ENCODE measurements at places on chromosomes 5 and 9.

DNA sequence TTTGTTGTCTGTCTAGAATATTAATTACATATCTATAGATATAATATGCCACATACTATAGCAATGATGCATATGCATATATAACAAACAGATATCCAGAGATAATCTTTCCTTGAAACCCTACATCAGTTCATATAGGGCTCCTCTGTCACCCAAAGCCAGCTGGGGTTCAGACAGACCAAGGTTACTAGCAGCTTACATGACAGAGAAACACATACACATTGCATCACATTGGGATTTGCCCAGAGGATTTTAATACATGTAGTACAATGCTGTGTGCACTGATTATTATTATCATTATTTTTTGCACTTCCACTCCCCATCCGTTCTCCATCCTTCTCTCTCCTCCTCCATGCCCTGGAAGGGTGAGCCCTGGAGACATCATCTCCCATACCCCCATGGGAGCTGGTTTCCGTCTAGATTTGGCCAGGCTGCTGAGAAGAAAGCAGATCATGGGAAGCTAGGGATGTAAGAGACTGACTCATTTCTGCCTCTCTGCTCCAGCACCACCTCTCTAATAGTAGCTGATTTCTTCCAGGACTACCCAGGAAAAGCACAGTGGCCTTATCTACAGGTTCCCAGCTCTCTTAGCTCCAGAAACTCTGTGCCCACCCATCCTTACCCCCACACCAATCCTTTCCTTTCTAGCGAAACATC lies 23.3 kb downstream of the FST start:
- no peak for DNase-seq

DNA sequence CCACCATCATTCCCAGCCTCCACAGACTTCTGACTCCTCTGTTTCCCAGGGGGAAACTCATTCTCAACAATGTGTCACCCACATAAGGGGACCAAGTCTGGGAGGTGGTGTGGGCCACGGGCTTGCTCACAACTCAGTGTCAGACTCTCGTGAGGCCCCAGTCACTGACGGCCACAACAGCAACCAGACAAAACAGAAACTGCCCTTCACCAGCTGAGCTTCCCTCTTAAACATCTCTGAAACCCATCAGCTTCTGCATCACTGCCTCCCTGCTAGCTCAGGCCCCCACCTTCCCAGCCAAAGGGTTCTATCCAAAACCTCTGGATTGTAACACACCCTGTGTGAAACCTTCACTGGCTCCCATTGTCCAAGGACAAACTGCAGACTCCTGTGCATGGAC lies 273.4 kb downstream of the CDK5RAP2 start:
- DNase-seq: no peak

- no peak for DNase-seq
Observed at GRCh38 chr9:81690251-81690851, 1.0 kb upstream of the TLE1 start.

GRCh38 chr9:129887334-129888292 lies 52.4 kb downstream of the USP20 start:
- DNase-seq: peak; percentile 71

- no peak for DNase-seq
Observed at GRCh38 chr5:96880444-96881164, 4.3 kb downstream of the ERAP2 start.

DNA sequence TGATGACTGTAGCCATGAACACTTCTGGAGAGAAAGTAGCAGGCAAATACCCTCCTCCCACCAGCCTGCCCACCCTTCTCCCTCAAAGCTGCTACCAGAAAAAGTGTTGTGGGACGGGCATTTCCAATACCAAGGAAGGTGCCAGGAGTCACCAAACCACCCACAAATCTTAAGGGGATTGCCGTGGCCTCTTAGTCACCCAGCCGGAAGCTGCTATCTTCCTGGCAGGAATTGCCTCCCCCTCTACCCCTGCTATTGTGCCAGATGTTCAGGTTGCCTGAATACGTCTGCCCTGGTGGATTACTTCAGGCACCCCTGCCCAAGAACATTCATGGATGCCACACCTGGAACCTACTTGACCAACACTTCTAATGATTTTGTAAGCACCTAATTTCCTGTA lies 156.1 kb downstream of the TTC39B start:
- DNase-seq: no peak

GRCh38 chr5:80967500-80968181 lies 7.5 kb downstream of the RASGRF2 start:
- DNase-seq: no peak

DNA sequence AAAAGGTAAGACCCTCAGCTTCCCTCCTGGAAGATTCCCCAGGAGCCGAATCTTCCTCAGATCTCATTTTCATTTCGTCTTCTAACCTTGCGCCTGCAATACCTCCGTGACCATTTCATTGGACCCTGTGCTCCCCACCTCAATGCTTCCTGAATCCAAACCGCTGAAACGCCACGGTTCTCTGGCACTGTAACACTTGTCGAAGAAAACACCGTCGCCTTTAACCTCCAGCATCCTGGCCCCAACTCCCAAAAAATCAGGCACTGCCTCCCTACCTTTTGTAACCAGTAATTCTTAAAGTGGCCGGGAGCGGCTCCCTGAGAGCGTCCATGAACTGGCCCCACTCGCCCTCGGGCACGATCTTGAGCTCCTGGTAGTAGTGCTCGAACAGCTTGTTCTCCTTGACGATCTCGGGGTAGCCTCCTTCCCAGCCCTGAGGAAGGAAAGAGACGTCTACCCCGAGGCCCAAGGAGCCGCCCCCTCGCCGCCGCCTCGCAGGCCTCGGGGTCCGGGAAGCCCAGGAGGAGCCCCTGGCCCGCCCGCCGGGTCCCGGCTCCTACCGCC lies 438 bp downstream of the NSUN2 start:
- DNase-seq: no peak

GRCh38 chr5:136484808-136485325 lies 119.5 kb upstream of the TRPC7 start:
- no peak for DNase-seq

DNA sequence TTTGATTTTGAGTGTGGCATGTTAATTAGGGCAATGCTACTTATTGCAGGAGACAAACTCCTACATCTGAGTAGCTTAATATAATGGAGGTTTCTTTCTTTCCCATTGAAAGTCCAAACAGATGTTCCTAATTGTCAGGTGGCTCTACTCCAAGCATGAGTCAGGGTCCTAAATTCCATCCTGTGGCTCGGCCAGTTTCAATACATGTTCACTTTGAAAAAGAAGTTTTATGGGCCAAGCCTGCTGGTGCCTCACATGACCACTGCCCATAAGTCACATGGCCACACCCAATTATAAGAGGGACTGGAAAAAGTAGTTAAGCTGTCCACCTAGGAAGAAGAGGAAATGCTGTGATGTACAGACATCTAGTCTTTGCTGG lies 170.4 kb downstream of the ARRDC3 start:
- DNase-seq: no peak

GRCh38 chr9:20255052-20255451 lies 367.2 kb downstream of the MLLT3 start:
- DNase-seq: no peak

DNA sequence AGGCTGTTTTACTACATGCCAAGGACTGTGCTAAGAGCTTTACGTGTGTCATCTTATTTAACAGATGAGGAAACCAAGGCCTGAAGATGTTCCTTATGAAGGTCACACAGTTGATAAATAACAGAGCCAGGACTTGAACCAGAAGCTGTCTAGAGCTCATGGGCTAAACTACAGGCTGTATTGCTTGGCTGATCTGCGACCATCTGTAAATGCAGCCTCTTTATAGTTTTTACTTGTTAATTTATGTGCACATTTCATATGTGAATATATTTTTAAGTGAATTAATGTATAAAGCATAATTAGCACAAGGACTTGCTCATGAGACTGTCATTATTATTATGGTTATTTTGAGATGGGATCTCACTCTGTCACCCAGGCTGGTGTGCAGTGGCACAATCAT lies 19.3 kb upstream of the GNPDA1 start:
- DNase-seq: no peak

GRCh38 chr9:117887383-117887782 lies 183.2 kb downstream of the TLR4 start:
- no peak for DNase-seq

DNA sequence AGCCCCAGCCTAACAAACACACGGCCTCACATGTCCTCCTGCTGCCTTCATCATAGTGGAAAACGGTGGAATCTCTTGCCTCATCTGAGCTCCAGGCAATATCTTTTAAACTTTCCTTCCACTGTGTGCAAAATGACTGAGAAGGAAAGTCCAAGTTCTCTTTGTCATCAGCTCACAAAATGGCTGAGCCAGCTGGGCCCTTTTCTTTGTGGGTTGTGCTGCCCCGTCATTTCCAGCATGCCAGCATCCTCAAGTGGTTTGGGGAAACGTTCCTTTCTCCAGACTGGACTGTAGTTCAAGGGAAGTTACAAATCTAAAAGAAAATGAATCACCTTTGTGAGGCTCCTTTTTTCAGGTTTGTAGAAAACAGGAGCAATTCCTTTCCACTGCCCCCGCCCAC lies 171.1 kb upstream of the FSTL4 start:
- no peak for DNase-seq

- DNase-seq: no peak
Observed at GRCh38 chr5:15551113-15551504, 51.1 kb downstream of the FBXL7 start.

DNA sequence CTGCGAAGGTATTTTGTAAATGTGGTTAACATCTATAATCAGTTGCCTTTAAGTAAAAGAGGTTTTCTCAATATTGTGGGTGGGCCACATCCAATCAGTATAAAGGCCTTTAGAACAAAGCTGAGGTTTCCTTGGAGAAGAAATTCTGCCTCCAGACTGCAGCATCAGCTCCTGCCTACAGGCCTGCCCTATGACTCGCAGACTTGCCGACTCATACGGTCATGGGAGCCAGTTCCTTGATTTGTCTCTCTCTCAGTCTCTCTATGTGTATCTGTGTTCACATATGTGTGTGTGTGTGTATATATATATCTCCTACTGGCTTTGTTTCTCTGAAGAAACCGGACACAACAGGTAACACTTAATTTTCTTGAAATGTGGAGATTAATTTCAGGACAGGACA lies 45.3 kb downstream of the SLC36A1 start:
- DNase-seq: no peak

GRCh38 chr9:17597977-17598376 lies 19.1 kb downstream of the SH3GL2 start:
- no peak for DNase-seq

DNA sequence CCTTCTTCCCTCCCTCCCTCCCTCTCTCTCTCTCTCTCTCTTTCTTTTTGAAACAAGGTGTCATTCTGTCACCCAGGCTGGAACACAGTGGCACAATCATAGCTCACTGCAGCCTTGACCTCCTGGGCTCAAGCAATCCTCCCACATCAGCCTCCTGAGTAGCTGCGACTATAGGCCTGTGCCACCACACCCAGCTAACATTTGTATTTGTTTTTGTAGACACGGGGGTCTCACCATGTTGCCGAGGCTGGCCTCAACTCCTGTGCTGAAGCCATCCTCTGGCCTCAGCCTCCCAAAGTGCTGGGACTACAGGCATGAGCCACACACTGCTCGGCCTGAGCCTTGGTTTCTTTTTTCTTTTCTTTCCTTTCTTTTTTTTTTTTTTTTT lies 45.8 kb downstream of the PLPP7 start:
- DNase-seq: no peak

DNA sequence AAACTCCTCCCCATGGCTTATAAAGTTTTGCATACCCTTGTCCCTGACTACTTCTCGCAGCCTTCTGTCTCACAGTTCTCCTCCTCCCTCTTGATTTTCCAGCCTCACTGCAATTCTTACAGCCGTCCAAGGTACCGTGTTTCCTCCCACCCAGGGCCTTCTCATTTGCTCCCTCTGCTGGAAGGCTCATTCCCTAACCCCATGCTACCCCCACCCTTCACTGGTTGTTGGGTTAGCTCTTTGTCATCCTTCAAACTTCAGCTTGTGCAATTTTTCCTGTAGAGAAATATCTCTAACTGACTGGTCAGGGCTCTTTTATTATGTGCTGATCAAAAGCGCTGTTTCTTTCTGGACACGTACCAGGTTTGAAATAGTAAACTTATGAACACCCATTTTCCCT lies 329.2 kb downstream of the EBF1 start:
- DNase-seq: no peak

DNA sequence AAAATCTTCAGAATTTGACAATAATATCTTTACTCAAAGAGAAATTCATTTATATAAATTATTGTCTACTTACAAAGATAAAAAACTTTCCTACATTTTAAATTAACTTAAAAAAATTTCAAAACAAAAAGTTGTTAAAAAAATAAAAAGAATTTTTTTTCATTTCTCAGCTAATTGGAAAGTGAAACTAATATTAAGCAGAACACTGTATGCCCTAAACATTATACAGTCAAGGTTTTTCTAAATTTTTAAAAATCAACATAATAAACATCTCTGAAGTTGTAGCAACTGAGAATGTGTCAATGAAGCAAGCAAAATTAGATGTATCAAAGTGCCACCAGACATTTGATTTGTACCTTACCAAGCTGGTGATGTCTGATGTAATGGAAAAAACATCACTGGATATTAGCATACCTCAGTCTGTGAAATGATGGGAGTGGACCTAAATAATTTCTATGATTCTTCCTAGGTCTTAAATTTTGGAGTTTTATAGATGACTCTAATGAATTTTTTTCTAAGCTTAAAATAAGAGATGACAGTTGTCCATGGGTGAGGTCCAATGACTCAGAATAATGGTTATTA lies 290.1 kb downstream of the ADAMTS6 start:
- DNase-seq: no peak

DNA sequence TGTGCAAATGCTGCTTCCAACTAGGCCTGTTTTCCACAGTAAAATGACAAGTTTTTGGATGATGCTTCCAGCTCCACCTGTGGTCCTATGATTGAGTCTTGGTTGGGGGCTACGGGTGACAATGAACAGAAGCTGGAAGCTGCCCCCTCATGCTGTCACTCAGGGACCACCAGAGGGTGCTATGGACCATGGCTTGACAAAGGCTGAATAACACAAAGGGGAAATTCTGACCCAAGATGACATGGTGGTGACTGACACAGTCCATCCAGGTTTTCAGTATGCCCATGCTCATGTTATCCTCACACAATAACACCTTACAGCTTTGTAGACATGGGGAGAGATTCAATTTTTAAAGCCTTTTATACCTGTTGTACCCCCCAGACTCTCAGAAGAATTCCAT lies 23.9 kb upstream of the SAP30L start:
- DNase-seq: no peak

GRCh38 chr5:127280491-127281220 lies 9.9 kb upstream of the MEGF10 start:
- no peak for DNase-seq

- no peak for DNase-seq
Observed at GRCh38 chr5:39376293-39376714, 12.0 kb upstream of the C9 start.

- no peak for DNase-seq
Observed at GRCh38 chr9:105233873-105234272, 10.6 kb upstream of the SLC44A1 start.

- no peak for DNase-seq
Observed at GRCh38 chr5:35920890-35921289, 17.5 kb downstream of the CAPSL start.

DNA sequence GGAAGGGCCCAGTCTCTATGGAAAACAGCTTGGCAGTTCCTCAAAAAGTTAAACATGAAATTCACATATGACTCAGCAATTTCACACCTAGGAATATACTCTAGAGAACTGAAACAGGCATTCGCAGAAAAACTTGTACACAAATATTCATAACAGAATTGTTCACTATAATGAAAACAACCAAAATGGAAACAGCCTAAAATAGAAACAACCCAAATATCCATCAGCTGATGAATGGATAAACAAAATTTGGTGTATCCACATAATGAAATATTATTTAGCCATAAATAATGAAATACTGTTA lies 4.8 kb upstream of the GPR150 start:
- DNase-seq: no peak

Data from central memory CD8-positive, alpha-beta T cell (primary cell).